NCI-H446 (cell line): ENCODE measurements at places on chromosomes 5 and 9.

- no peak for DNase-seq
These were observed 45.0 kb downstream of the SECISBP2 start for GRCh38 chr9:89363311-89363670.

GRCh38 chr5:87020099-87020934, 247.4 kb upstream of the RASA1 start:
- DNase-seq = no peak

DNA sequence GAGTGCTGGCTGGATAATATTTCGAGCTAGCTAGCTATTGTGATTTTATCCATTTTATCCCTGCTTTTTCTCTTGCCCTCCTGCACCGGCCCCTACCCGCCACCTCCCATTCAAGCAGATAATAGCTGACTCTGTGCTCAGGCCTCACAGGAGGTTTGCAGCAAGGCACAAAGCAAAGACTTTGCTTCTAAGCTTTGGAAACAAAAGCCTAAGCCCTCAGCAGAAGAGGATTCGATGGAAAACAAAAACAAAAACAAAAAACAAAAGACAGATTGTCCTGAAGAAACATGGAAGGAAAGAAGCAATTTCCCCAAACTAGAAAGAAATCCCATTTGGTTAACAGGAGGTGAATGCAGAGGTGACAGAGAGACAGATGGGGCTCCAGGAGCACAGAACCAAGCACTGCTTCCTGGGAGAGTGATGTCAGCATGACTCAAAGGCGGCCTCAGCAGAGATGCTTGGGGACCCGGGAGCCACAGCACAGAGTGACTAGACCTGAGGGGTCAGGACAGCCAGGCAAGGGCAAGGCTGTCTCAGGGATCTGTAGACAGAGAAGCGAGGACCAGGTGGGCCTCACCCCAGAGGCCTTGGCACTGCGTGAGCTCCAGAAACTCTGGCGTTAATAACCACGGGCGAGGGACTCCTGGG, 28.4 kb downstream of the MTX3 start:
- DNase-seq = no peak

- no peak for DNase-seq
These were observed 24.8 kb downstream of the TTC1 start for GRCh38 chr5:160033546-160034252.

DNA sequence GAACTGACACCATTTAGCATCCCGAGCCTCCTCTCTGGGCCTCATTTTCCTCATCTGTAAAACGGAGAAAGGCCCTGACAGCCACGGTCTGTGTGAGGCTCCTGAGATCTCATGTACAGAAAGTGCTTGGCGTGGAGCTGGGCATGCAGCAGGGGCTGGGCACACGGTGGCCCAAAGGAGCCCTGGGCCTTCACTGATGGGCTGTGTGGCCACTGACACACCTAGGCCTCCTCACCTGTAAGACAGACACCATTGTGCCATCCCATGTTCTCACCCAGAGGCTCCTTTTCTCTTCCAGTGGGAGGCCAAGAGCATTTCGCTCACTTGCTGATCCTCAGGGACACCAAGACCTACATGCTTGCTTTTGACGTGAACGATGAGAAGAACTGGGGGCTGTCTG, 1.6 kb downstream of the ORM1 start:
- no peak for DNase-seq

DNA sequence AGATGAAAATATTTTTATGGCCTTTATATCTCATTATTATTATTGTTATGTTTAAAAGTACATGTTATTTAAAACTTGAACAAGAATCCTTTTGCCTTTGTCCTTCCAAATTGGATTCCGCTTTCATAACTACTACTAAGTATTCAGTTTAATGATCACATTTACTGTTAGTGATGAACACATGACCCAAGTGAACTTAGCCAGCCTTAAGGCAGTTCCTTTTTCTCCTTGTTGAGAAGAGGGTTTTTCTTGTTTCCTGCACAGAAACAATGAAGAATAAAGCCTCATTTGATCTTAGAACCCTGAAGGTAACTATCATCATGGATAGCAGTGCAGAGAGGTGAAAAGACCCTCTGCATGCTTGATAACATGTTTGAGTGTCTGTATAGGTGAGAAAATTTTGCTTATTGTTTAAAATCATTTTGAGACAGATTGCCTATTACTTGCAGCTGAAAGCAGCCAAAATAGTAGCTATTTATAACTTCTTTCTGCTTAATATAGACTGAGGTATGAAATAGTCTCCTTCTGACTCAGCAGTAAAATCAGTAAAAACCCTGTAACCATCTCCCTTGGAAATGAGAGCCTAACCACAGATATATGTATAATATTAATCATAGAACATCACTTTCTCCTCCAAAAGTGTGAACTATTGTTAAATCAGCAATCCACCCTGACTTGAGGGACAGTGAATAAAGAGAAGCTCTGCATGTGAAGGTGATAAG, 266.2 kb downstream of the SPATA31D1 start:
- no peak for DNase-seq

DNA sequence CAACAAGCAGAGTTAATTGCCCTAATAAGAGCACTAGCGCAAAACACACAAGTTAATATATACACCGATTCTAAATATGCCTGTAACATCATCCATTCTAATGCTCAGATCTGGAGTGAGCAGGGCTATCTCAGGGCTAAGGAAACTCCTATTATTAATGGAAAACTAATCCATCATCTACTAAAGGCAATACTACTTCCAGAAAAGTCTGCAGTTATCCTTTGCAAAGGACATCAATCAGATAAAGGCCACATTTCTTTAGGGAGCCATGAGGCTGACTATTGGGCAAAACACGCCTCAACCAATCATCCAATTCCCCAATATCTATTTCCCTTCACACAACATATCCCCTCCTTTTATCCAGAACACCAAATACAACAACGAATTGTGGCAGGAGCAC, 1032.3 kb upstream of the NUDT12 start:
- DNase-seq = no peak

DNA sequence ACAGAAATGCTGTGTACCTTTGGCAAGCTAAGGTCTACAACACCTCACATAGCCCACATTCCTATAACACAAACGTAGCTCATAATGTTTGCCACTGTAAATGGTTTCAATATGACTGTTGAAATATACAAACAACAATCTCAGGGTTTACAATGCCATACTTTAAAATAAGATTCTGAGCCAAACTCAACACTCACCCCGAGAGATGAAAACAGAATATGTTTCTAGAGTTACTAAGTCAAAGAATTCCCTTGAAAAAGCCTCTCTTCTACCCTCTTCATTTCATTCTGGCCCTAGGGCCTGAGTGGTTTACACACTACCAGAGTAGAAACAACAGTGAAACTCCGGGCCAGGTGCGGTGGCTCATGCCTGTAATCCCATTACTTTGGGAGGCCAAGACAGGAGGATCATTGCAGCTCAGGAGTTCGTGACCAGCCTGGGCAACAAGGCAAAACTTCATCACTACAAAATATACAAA, 72.6 kb downstream of the MYO10 start:
- no peak for DNase-seq

- DNase-seq = no peak
These were observed 98.8 kb downstream of the KLF4 start for GRCh38 chr9:107390778-107391177.

DNA sequence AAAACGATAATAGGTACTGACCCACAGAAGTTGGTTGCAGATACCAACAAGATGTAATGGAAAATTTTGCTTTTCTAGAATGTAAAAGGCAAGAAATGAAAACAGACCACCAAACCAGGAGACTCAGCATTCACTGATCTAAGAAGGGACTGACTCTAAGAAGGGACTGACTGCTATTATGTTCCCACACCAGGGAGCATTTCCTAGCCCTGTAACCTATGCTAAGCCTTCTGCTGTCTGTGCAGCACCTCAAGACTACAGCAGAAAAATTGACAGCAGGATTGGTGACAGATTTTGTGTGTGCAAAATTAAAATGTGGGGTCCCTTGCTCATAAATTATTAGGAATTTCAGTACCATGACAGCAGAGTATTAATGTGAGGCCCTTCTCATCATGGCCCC, 154.8 kb downstream of the GABRB2 start:
- no peak for DNase-seq

GRCh38 chr5:124873713-124874112, 127.3 kb upstream of the ZNF608 start:
- no peak for DNase-seq

DNA sequence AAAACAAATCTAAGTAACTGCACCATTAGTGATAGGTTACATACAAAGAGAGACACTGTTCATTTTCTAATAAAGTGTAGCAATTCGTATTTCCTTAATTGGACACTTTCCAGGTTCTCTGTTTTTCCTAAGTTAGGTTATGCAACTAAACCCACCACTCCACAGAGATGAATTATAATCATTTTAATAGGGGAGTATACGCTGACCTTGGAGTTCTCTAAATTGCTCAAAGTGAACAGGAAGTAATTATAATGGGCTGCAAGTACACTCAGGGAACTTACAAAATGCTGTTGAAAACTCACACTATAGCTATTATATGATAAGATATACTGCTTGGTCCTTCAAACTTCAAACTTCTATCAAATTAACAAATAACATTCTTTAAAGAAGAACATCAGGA, 18.2 kb upstream of the ADCY2 start:
- no peak for DNase-seq

- no peak for DNase-seq
These were observed 33.1 kb downstream of the ALDH7A1 start for GRCh38 chr5:126561908-126562307.

DNA sequence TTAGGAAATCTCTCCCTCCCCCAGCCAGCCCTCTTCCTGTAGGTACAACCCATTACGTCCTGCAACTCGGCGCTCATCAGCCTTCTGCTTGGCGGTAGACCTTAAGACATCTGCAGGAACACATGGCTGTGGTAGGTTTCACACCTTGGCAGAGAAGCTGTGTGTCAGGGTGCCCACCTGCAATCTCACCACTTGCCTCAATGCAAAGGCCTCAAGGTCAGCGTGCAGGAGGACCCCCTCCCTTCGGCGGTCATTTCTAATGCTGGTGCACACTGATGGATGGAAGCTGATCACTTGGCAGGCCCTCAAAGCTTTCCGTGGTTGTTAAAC, 67.3 kb downstream of the CRB2 start:
- DNase-seq = no peak

GRCh38 chr5:83401775-83402174, 69.8 kb upstream of the VCAN start:
- no peak for DNase-seq

- DNase-seq = no peak
These were observed 85.8 kb downstream of the SLC44A1 start for GRCh38 chr9:105330201-105330600.

DNA sequence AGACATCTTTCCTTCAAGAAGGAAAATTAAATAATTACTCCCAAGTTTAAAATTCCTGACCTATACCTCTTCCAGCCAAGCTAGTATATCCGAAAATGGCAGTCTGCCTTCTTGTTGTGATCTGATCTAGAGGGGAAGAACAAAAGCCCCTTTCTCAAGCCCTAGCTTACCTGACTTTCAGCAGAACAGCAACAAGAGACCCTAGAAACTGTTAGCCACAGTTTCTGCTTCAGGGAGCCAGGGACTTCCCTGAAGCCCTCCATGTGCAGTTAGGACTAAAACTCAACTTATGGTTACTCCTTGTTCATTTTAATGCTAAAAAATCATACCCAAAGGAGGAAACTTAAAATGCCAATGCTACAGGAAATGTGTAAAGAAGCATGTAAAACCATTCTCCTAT, 366.7 kb upstream of the CTNND2 start:
- DNase-seq = no peak

- DNase-seq = no peak
These were observed 170.1 kb upstream of the S1PR3 start for GRCh38 chr9:88821033-88821745.

DNA sequence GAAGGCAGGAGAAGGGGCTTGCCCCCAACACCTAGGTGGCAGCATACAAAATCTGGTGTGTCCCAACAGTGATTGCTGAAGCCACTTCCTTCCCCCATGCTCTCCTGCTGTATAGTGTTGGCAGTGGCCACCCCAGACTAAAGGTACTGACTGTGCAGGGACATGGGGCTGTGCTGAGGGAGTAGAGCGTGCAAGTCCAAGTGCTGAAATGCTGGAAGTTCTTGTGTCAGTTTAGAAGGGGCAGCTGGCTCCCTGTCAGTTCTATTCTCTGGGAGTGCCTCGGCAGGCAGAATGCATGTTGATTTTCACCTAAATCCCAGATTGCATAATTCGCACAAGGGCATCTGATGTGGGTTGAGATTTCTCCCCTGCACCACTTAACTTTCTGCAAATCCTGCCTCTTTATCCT, 68.6 kb downstream of the GDNF start:
- no peak for DNase-seq

GRCh38 chr9:68804911-68805889, 100.2 kb downstream of the PIP5K1B start:
- no peak for DNase-seq

DNA sequence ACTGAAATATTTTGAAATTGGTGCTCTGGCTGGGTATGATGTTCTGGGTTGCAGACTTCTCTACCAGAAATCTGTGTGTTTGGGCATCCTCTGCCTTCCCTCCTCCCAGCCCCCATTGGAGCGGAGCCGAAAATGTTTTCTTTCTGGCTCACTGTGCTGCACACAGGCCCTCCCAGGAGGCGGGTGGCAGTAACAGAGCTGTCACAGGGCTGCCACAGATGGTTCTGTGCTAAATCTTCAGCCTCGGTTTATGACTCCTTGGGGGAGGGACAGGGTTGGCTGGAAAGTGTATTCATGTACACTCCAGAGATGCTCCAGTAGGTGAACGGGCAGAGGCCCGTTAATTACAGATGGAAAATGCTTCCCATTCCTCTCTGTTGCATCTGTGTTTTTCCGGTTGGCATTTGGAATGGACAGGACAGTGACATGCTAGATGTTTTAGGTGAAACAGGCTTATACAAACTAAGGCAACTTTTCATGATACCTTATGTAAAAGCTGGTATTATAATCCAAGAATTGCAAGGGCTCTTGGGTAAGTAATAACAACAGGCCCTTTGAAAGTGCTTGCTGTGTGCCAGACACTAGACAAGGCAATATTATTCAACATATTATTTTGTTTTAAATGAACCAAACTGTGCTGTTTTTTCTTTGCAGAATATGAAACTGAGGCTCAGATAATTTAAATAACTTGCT, 180.2 kb downstream of the ADCY2 start:
- DNase-seq = no peak

GRCh38 chr9:14993901-14994554, 83.8 kb upstream of the FREM1 start:
- DNase-seq = no peak

DNA sequence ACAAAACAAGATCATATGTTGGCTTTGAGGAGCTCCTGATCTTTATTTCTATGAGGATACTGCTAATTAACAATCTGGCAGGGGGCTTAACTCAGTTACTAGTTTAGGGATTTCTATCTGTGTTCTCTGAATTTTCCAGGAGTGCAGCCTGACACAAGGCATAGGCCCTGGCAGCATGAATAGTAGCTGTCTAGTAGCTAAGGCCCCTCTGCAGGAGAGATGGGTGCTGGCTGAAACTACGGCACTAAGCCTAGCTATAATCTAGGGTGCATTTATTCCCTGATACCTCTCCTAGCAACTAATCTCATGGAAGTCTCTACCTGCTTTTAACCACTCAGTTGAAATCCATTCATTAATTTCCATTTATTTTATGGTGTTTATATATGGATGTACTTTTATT, 268.2 kb downstream of the TMEM232 start:
- DNase-seq = no peak
